SHP77 treated with DMSO at 0.1 percent for 48 hours (cell line): ENCODE measurements at places on chromosomes 5 and 9.

DNA sequence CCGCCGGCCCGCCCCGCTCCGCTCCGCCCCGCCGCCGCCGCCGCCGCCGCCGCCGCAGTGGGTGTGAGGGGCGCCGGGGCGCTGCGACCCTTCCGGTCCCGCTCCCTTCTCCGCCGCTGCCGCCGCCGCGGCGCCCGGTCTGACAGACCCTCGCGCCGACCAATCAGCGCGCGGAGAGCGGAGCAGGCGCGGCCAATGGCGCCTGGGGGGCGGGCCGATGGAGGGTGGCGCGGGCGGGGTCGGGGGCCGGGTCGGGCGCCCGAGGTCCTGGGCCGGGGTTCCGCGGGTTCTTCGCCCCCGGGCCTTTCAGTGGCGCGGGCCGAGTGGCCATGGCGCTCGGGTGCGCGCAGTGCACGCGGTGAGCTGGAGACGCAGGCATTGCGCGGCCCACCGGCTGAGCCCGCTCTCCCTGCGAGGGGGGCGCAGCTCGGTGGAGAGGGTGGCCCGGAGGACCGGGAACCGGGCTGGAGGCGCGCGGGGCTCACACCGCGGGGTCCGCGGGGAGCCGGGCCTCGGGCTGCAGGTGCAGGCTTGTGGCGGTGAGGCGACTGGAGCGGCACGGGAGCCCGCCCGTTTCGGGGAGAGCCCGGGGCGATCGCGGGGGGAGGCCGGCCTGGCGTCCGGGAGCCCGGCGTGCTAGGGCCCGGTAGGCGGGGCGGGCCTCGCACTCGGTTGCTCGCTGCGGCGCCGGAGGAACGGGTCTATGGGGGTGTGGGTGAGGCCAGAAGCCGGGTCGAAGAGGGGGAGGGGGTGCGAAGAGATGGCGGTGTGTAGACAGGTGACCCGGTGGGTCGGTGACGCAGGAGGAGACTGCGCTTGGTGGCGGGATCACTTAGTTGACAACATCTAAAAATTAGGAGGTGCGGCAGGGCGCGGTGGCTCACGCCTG lies at the start of gene MAPK9:
Gene MAPK9 (minus strand): TSS at position 141 of the 889 bp plus-strand sequence. CDS start 11,522 bp downstream, outside the sequence.
- DNase-seq, result no peak

GRCh38 chr9:127263664-127264063 lies 910 bp upstream of the GARNL3 start:
- no peak for DNase-seq

DNA sequence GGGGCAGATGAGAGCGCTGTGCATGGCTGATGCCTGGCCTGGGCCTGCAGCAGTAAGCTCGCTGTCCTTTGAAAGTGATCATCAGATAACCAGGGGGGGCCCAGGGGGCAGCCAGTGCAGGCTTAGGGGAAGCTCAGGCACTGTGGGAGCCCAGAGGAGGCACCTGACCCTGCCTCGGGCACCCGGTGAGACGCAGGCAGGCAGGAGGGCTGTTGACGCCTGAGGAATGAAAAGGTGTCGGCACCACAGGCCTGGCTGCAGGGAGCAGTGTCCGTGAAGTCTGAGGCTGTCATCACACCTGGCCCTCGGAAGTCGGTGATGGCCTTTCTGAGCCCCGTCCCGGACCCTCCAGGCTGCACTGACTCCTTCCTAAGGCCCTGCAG lies 84.6 kb downstream of the RXRA start:
- no peak for DNase-seq

- no peak for DNase-seq
These were observed 29.1 kb upstream of the ANKRD31 start for GRCh38 chr5:75265731-75266130.

- no peak for DNase-seq
These were observed 592.2 kb downstream of the ANXA1 start for GRCh38 chr9:73743826-73744225.

GRCh38 chr5:15776346-15776745 lies 276.4 kb downstream of the FBXL7 start:
- DNase-seq, result no peak

DNA sequence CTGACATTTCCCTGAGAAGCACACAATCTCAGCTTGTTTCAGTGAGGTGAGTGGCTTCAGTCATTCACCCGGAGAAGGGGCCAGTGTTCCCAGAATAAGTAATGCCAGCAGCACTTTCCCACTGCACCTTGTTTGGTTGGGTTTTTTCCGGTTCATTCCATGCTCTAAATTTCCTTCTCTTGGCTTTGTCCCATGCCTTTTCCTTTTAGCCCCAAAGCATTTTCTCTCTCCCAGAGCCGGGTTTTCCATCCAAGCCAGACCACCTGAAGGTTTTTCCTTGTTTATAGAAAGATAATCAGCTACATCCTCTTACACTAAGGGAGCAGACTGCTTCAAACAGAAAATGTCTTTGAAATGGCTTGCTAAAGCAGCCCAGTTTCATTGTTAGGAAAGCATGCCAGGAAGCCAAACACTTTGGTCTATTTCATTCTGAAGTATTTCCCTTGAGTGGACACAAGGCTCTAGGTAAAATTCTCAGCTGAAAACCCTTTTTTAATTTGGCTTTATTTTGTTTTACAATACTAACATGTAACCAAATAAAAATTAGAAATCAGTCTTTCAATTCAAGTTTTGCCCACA lies 501.6 kb downstream of the DTWD2 start:
- no peak for DNase-seq

DNA sequence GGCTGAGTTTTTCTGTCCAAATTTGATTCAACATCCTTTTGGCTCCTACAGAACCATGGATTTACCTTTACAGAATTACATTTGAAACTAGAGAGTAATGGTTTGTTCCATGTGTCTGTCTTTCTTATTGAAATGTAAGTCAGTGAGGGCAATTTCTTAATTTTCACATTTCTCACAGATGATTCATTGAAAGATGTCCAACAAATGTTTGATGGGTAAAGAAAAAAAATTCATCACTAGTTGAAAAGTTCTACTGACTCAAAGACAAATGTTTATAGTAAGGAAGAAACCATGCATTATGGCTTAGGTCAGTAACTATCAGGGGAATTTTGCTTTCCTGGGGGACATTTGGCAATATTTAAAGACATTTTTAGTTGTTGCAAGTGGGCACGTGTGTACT lies 131.6 kb upstream of the TRPM3 start:
- DNase-seq, result no peak

GRCh38 chr9:87445646-87446045 lies 52.0 kb upstream of the DAPK1 start:
- DNase-seq, result no peak

DNA sequence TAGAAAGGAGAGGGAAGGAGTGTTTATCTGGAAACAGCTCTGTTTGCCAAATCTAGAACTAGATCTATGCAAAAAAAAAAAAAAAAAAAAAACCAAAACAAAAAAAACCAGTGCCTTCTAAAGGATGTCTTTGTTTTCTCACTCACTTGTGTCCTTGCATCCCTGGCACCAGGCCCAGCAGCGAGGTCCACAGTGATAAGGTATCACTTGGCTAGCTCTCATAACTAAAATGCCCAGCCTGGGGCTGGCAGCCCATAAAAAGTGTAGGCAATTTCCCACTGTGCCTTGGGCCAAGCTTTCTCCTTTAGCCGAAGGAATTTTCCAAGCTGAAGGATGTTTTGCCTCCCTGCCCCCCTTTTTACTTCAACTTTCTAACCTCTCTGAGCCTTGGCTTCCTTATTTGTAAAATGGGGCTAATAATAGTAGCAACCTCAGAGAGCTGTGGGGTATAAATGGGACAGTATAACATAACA lies 20.8 kb downstream of the RGS3 start:
- no peak for DNase-seq

- no peak for DNase-seq
These were observed 137.5 kb downstream of the MAT2B start for GRCh38 chr5:163642904-163643303.

DNA sequence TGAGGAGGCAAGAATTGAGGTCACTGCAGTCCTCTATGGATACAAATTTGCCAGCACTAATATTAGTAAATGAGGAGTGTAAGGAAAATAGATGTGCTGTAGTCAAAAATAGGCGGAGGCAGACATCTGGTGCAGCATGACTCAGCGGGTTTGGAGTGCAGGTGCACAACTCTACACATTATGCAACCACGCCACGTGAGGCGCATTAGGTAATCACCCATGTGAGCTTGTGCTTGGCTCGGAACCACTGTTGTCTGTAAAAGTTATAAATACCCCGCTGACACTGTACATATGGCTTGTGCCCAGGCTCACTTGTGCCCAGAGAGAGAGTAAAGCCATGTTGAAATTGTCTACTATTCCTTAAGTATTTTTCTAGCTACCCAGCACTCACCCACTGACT lies 623.5 kb upstream of the NUDT12 start:
- peak; percentile 36 for DNase-seq

DNA sequence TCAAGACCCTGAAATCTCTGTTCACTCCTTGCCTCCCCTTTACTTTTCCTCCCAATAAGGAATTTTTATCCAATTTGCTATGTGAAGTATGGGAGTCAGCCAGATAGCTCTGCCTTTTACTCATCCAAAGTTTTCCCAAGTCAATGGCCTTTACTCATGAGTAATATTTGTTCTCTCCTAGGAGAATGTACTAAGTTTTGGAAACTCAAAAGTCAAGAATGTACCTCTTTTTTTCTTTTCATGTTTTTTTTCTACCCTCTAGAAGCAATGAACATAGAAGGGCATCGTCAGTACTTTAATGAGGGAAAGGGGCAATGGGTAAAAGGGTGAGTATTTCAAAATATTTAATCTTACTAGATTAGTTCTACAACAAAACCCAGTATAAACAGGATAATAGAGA lies 140.2 kb upstream of the SGCD start:
- no peak for DNase-seq

GRCh38 chr5:60184606-60185005 lies 291.1 kb upstream of the PDE4D start:
- no peak for DNase-seq

GRCh38 chr5:132556153-132556762 lies 519 bp upstream of the RAD50 start:
- peak; percentile 79 for DNase-seq

DNA sequence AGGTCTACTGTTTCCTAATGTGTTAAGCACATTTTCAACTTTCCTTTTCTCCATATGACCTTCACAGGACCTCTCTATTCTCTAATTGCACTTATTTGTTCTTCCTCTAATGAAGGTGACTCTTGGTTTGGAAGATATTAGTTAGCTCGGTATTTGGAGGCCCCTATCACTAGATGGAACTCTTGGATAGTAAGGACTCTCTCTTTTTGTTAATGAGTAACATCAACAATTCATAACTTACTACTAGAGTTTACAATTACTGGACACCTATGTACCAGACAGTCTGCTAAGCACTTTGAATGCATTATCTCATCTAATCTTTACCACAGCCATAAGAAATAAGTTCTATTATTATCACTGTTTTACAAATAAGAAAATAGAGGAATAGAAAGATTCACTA lies 23.4 kb upstream of the PAM start:
- no peak for DNase-seq

- no peak for DNase-seq
These were observed 133.6 kb upstream of the HMHB1 start for GRCh38 chr5:143678148-143678905.

- peak; percentile 57 for DNase-seq
These were observed at the start of gene FER for GRCh38 chr5:108747774-108748400. Gene FER, plus strand, starts transcription at chr5:108747897. Its CDS starts 50,286 bp downstream, at chr5:108798183.

GRCh38 chr9:70297141-70297540 lies 38.4 kb downstream of the SMC5 start:
- DNase-seq, result no peak

DNA sequence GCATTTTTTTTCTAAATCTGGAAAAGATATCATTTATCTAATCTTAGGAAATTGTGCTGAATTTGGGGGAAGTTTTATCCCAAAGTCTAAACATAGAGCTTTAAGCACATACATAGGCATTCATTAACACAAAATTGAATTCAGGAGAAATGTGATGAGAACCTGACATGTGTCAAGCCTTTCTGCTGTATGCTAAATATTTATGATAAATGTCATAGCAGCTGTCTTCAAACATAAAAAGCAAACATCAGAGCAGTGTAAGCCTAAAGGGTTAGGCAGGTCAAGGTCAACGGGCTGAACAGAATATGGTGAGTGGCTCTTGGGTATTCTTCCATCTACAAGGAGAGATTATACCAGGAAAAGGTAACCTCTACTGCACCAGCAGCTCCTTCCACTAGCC lies 737.2 kb upstream of the ZNF608 start:
- no peak for DNase-seq

DNA sequence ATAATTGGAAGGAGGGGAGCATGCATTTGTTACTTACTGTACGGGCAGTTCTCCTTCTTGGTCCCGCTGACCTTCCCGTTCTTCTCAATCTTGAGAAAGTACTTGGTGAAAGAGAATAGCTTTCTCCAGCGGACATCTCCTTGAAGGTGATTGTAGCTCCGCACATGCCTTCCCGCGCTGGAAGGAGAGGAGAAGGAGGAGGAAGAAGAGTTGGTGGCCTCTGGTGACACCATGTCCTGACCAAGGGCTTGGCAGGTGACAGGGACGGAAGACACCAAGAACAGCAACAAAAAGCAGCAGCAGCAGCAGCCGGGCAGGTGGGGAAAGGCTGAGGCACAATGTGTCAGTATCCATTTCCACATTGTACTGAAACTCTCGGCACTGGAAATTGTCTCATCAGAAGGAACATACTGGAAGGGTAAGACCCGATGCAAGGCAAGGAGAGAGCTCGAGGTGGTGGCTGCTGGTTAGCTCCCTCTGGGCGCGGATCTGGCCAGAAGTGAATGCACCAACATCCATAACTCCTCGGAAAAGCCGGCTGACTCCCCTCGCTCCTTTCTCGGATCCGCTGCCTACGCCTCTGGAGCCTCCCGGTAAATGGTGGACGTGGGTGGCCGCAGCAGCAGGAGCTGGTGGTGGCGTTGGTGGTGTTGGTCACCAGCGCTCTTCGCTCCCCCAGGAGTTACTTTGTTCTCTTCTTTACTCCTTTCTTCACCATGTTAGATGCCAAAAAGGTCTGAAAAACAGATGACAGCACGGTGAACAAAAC lies 715 bp downstream of the FGF10 start:
- DNase-seq, result no peak

DNA sequence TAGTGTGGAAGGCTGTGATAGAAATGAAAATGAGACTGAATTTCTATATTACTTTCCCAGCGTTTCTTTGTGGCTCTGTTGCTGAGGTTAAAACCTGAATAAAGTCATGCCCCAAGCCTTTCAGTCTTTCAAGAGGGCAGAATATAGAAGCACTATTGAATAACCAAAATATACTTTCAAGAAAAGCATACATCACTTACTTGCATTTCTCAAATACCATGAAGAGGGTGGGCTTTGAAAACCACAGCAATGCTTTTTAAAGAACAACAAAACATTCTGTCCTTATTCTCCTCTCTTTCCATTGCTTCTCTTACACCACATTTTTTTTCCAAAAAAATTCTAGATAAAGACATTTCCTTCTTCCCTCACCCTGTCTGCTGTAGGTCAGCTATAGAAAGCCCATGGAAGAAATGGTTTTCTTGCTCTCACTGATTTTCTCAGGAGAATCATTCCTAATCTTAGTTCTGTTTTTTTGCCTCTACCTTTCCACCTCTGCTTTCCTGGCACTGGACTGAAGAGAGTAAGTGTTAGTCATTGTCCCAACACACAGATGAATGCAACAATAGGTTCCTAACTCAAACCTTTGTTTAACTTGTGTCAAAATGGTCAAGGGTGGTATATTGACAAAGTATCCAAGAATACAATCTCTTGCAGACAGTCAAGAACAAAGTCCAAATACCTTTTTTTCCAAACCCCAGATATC lies 51.6 kb downstream of the NUDT12 start:
- no peak for DNase-seq

GRCh38 chr5:177500685-177501522 lies 3.5 kb upstream of the PDLIM7 start:
- DNase-seq, result peak; percentile 42
